ENCODE measurements at places on chromosomes 1 and 21. TPM values are rescaled to one million over a fixed set of nuclear protein-coding genes. Genes with fewer than 3 reads are reported as not detected.

The CROCC gene
- total RNA-seq: 20.5 TPM

The PTCH2 gene
- 3.6 TPM for total RNA-seq

The FCGR2B gene
- 0.20 TPM for total RNA-seq

The LYPLAL1 gene
- 16.7 TPM for total RNA-seq

The THEM4 gene
- total RNA-seq: 19.1 TPM

The OLIG1 gene
- total RNA-seq: not detected

The FGR gene
- total RNA-seq: 1.8 TPM

The ADCY10 gene
- 0.32 TPM for total RNA-seq

The KCNJ9 gene
- not detected for total RNA-seq

Data from activated CD8-positive, alpha-beta memory T cell treated with anti-CD3 and anti-CD28 coated beads, Interleukin-2, amount 10 ng/mL, durations not matched to agents 7 days and 5 days (primary cell).